A549 treated with Hydrocortisone at 1 μM for 4 hours (cell line): ENCODE measurements at places on chromosomes 6 and 20. TPM values are rescaled to one million over a fixed set of nuclear protein-coding genes. Genes with fewer than 3 reads are reported as not detected.

VSX1 gene
- total RNA-seq = 0.68 to 1.0 TPM (median 0.99 TPM) in 5 replicates

GHRH gene
- total RNA-seq = not detected in 5 replicates

KCNK15 gene
- total RNA-seq = 0.31 to 0.72 TPM (median 0.53 TPM) in 5 replicates

MEI4 gene
- total RNA-seq = not detected in 5 replicates

NUDT3 gene
- 5.6 to 8.8 TPM (median 6.1 TPM) in 5 replicates for total RNA-seq
